ENCODE measurements at places on chromosomes 3 and 15.

DNA sequence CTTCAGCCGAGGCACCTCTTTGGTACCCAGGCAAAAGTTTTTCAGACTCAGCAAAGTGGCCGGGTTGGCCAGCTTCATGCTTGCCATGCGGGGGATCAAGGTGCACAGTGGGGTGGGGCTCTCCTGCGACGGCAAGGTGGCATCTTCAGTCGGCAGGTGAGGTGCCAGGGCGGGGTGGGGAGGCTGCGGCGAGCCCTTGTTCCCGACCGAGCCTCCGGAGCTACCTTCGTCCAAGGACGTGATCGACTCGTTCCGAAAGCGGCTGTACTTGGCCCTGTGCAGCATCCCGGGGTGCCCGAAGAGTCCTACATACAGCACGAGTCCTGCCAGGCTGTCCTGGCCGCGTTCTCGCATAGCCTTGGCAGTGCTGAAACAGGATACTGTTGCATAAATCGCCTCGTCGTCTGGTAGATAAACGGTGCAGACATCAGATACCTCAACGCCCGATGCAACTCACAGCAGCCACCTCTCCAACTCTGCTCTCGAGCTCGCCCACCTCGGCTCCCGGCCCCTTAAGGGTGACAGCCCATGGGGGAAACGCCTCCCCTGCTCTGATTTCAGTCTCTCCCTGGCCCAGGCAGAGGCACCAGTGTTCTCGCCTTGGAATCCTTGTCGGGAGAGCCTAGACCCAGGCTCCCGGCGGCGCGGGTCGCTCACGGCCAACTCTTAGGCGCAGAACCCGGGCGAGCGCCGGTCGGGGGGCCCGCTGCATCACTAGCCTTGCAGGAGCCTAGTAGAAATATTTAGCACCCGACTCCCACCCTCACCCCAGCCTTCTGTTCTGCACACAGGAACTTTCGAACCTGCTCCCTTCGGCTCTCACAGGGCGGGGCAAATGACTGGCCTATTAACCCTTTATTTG lies 826 bp downstream of the SHC4 start:
- DNase-seq: no peak

- no peak for DNase-seq
Observed at GRCh38 chr15:84839714-84840113, 22.6 kb downstream of the ALPK3 start.

GRCh38 chr3:72441284-72441994 lies 406.8 kb downstream of the SHQ1 start:
- DNase-seq: peak; percentile 29

- no peak for DNase-seq
Observed at GRCh38 chr3:99641982-99642381, 3.6 kb downstream of the COL8A1 start.

DNA sequence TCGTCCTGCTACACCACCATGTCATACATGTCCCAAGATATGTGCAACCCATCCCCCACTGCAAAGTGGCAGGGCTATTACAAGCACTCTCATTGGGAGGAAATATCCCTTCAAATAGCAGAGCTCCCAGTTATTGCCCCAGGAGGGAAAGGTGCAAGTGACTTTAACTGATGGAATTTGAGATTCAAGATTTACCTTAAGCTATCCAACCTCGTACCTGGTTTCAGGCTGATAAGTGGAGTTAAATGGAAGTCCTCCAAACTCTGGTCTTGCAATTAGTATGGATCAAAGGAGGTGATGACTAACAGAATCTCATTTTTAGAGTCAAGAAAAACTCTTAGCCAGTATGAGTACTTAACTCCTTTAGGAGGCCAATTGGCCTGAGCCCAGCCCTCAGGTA lies 2.1 kb downstream of the SLCO2A1 start:
- no peak for DNase-seq

DNA sequence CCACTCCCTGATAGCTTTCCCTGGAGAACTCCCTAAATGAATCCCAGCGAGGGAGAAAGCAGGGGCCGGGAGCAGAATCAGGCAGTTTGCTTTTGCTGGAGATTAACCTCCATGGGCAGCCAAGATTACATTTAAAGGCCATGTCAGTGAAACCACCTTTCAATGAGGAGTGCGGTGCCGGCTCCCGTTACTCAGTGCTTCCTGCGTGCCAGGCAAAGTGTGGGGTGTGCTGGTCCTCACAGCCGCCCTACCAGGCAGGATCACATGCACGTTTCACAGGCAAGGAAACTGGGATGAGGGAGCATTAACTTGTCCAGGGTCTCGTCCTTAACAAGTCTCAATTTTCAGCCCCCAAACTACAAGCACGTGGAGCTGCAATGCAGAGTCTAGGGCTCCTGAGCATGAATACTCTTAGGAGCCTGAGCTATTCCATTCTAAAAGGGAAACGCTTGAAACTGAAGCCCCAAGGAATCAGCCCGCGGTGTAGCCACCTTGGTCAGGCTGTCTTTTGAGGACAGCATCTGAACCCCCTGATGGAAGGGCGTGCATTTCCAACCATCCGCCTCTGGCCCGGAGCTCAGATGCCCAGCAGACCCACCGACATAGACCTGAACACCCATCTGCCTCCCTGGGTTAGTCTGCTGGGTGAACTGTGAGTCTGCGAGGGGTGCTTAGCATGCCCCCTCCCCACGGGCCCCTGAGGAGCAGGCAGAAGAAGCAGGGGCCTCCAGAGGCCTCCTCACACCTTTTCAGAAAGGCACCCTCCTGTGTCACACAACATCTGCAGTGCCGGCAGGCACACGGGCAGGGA lies 5.6 kb downstream of the IGDCC3 start:
- no peak for DNase-seq

GRCh38 chr3:10935846-10936631 lies 56.5 kb upstream of the SLC6A1 start:
- no peak for DNase-seq

GRCh38 chr3:146543461-146544001 lies 876 bp downstream of the PLSCR1 start:
- no peak for DNase-seq

DNA sequence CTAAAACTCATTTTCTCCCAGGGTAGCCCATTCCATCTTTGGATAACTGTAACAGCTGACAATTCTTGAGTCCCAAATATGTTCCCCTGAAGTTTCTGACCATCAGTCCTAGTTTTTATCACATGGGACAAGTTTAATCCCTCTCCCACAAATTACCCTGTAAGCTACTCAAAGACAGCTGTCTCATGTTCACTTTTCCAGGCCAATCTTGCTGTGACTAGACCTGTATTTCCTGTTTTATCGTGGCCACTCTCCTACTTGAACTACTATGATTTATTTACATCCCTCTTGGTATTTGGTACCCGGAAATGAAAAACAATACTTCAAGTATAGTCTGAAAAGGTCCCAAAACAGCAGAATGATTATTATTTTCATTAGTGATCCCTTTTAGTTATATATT lies 95.1 kb upstream of the MEX3B start:
- DNase-seq: no peak

DNA sequence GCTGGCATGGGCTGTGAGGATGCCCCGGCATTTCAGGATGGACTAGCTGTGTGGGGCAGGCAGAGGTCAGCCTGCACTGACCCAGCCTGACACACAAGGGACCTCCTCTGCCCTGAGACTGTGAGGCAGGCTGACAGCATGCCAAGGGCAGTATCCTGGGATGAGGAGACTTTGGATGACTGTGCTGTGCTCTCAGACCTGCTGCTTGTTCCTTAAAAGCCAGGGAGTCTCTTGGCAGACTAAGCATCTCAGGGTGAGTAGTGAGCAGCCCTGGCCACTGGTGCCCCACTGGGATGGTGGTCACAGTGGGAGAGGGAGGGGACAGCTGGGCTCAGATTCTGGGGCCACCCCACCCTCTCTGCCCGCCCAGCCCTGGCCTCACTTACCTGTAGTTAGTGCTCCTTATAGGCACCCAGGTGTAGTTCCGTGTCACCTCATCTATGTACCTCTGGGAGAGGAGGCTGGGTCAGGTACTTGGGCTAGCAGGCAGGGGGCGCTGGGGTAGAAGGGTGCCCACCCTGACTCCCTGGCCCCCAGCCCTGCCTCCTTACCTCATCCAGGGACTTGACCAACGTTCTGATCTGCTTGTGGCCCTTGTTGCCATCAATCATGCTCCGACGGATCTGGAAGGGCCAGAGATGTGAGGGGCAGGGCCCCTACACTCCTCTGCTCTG lies 16.1 kb upstream of the TMEM115 start:
- no peak for DNase-seq

- DNase-seq: no peak
Observed at GRCh38 chr3:168269001-168269400, 173.3 kb upstream of the GOLIM4 start.

- DNase-seq: no peak
Observed at GRCh38 chr15:45394681-45395080, 16.3 kb upstream of the GATM start.

DNA sequence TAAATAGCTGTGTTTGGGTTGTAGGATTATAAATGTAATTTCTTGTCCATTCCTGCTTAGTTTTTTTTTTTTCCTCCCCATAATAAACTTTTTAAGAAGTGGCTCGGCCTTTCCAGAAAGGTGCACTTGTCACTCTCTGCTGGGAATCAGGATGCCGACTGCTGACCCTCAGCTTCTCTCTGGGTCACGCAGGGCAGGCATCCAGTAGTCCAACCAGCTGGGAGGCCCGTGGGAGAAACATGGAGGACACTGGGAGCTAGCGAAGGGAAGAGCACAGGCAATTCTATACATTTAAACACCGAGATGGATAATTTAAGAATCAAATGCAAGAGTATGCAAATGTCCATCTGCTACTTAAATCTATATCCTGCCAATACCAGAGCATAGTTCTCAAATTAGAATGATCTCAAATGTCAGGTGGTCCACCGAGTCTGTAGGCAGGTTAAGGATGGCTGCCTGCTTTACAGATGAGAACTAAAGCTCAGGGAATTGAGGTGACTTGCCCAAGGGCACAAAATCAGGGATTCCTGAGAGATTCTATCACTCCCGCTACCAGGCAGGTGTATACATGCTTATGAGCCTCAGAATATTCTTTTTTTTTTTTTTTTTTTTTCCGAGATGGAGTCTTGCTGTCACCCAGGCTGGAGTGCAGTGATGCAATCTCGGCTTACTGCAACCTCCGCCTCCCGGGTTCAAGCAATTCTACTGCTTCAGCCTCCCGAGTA lies 64.5 kb downstream of the DAPK2 start:
- no peak for DNase-seq

DNA sequence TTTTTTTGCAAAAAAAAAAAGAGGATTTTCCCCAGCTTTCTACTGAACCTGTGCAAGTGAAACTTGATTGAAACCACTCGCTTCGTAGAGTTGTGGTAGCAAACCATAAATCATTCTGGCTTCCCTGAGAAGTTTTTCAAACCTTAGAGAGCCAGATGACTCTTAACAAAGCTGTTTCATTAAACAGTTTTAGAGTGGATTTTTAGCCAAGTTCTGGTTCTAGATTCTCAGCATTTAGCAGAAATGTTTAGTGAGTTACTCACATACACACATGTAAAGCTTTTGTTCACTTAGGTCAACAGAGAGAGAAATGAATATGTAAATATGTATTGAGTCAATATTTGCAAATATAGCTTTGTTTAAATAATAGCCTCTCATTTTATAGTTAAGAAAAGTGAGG lies 18.1 kb upstream of the CCR9 start:
- DNase-seq: no peak

DNA sequence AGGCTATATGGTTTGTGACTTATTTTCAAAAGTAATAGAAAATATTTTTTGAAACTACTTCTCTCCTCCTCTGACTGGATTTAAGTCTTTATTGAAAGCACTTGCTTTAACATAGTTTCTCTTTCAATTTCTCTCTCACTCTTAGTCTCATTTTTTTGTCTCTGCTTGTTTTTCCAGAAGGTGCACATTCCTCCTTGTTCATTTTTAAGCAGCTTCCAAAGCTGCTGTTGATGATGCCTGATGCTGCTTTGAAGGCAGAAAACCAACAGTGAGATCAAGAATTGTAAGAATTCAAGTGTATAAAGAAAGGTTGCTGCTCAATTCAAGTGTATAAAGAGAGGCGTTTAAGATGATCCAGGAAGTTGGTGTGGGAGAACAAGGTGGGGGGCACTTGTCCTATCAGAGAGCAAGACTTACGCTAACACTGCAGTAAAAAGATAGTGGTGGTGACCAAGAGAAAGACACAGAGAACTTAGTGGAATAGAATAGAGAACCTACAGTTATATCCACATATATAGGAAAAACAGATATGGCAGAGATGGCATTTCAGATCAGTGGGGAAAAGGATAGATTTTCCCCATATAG lies 12.1 kb downstream of the NR2C2 start:
- DNase-seq: no peak

GRCh38 chr3:64259636-64260035 lies 34.4 kb upstream of the PRICKLE2 start:
- no peak for DNase-seq

- peak; percentile 91 for DNase-seq
Observed at GRCh38 chr3:18740631-18741583, 315.8 kb upstream of the SATB1 start.

DNA sequence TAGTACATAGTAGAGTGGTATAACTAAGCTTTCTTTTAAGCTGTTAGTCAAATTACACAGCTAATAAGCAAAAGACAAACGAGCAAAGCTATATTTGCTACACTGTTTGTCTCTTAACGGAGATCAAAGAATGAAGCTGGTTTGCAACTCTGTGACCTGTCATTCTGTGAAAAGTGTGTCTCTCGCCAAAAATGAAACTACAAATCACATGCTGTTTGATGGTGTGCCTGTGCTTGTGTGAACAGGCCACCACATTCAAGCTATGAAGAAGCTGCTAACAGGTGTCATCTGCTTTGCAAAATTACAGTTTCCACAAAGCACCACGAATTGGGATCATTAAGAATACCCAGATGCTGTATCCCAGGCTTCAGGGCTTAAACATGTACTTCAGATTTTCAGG lies 667.8 kb upstream of the NAALADL2 start:
- DNase-seq: no peak

GRCh38 chr3:122555275-122556071 lies 8.6 kb downstream of the PARP9 start:
- DNase-seq: no peak

GRCh38 chr15:38471974-38472373 lies 18.0 kb downstream of the FAM98B start:
- no peak for DNase-seq

GRCh38 chr3:161107311-161107710 lies 2.2 kb upstream of the B3GALNT1 start:
- no peak for DNase-seq

- DNase-seq: no peak
Observed at GRCh38 chr15:71011503-71012155, 103.6 kb upstream of the THSD4 start.

- peak; percentile 59 for DNase-seq
Observed at GRCh38 chr3:32177702-32178198, 60.7 kb upstream of the CMTM8 start.

DNA sequence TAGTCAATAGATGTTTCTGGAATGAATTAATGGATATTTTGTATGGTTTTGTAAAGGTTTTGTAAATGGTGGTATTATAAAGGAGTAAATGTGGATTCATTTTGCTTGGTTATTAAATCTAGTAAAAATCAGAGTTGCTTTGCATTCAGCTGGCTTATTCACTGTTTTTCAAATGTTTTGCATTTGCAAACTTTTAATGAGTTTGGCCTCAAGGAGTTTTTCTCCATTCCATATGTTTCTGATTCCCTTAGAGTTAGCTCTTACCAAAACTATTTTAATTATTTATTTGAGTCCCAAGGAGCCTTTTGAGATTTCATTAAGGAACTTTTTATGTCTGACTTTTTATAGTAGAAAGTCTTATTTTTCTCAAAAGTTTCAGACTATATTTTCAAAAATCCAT lies 992.2 kb downstream of the DIPK2A start:
- no peak for DNase-seq

GRCh38 chr15:23497710-23498111 lies 50.7 kb upstream of the GOLGA6L2 start:
- DNase-seq: no peak

Data from CD4-positive, alpha-beta T cell treated with Interleukin-4 for 4 hours (primary cell).